ENCODE measurements at places on chromosomes 3 and 15.

GRCh38 chr15:41584636-41585126 is 25.7 kb downstream of the TYRO3 start:
- DNase-seq = no peak

GRCh38 chr3:170232266-170232665 is 10.0 kb downstream of the PRKCI start:
- DNase-seq = no peak

GRCh38 chr15:26314577-26314976 is 451.4 kb upstream of the ATP10A start:
- DNase-seq = no peak

- no peak for DNase-seq
Observed at GRCh38 chr15:83709241-83709640, 55.3 kb downstream of the ADAMTSL3 start.

DNA sequence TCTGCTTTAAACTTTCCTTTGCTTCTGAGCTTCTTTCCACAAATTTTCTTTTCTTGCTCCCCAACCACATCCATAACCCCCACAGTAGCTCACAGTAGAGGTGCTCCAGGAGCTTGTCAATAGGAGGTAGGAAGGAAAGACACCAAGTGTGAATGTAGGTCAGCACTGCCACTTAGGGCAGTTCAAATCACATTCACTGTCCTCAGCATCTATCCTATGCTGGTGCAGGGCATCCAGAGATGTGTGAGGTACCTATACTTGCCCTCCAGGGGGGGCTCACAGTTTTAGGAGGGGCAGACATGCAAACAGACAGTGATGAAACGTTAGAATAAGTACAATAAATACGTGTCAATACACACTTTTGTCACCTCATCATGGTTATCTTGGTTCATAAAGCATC is 1.5 kb upstream of the SPSB4 start:
- DNase-seq = no peak

DNA sequence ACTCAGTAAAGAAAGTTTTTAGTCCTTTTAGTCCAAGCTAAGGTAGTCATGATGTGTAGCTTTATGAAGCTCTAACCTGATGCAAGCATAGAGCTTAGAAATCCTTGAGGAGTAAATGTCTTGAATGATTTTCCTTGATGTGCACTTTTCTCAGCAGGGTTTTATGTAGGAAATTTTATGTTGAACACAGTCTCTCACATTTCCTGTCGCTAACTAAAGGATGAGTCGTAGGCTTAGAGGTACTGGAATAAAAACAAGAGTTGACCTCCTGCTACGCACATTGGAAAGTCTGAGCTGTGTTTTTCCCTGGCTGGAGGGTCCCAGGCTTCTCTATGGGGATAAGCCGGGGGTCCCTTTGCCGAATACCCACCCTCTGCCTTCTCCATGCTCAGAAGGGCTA is 34.7 kb upstream of the ZPLD1 start:
- DNase-seq = no peak

- DNase-seq = no peak
Observed at GRCh38 chr3:62057339-62058047, 315.9 kb downstream of the FEZF2 start.

DNA sequence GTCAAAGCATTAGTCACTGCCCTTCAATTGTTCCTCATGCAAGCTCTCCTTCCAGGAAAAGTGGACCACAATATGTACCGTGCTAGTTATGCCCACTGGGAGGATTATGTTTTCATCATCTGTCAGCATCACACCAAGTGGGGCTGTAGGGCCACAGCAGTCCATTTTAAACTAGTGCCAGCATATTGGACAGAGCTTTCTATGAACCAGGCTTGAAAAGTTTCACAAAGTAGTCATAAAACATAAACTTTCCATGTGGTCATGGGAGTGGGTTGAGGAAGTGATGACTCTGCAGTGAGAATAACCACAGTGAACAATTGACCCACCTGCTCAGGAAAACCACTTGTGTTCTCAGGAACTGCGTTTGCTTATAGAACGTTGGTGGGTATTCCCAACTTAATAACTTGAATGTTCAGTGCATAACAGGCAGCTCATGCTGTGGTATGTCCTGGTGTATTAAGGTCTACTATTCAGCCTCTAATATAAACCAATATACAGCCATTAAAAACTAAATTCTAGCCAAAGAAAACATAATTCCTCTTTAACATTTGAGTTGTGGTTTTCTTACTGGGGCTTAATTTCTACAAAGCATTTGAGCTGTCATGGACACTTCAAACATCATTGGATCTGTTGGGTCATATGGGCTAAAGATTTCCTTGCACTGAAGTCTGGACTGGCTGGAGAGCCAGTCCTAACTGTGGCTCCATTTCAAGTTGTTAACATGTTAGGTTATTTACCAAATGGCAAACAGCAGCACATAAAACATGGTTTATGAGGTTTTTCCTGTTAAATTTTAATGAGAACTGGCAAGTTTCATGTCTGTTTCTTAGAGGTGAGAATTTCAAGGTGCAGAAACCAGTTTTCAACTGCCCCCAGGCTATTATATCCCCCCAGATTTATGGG is 274.1 kb downstream of the OTOL1 start:
- DNase-seq = no peak

DNA sequence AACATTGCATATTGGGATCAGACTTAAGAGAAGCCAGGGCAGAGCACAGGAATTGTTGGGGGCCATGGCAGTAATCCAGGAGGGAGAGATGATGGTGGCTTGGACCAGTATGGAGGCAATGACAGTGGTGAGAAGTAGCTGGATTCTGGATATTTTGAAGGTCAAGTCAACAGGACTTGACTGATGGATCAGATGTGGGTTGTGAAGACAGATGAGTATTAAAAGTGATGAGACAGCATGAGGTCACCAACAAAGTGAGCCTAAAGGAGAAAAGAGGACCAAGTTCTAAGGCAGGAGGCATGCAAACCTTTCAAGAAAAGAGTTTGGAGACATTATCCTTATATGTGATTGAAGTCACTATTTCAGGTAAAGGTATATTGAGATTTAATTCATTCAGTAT is 56.6 kb upstream of the TIPARP start:
- no peak for DNase-seq

DNA sequence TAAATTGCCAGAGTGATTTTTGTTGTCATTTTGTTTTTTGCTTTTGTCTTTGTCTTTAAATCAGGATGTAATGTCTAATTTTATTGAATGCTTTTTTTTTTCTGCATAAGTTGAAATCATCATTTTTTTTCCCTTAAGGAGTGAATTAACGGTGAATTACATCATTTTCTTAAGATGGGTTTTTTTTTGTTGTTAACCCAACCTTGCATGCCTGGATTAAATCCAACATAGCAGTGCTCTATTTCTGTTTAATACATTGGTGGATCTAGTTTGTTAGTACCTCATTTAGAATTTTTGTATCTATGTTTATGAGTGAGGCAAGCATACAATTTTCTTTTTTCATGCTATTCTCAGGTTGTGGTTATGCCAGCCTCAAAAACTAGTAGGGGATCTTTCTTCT is 186.4 kb upstream of the TMC3 start:
- DNase-seq = no peak

DNA sequence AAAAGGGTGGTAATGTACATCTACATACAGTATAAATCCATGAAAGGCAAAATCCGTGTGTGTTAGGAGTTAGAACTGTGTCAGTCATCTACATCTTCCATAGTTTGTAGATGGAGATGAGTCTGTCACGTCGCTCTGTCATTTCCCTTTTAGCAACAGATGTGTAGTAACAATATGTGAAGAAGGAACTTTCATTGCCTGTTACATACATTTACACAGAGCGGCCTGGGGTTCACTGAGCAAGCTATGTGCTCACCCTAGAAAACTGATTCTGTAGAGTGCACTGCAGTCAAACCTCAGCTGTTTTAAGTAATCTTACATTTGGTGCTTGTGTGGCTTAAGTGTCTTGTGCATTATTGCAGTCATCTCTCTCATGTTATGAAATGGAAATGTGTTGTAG is 41.6 kb upstream of the AP3B2 start:
- DNase-seq = no peak

GRCh38 chr15:72397796-72398588 is at the start of gene TMEM202:
TMEM202 (plus strand) TSS chr15:72398305; CDS start chr15:72398327, 22 bp downstream.
- no peak for DNase-seq

DNA sequence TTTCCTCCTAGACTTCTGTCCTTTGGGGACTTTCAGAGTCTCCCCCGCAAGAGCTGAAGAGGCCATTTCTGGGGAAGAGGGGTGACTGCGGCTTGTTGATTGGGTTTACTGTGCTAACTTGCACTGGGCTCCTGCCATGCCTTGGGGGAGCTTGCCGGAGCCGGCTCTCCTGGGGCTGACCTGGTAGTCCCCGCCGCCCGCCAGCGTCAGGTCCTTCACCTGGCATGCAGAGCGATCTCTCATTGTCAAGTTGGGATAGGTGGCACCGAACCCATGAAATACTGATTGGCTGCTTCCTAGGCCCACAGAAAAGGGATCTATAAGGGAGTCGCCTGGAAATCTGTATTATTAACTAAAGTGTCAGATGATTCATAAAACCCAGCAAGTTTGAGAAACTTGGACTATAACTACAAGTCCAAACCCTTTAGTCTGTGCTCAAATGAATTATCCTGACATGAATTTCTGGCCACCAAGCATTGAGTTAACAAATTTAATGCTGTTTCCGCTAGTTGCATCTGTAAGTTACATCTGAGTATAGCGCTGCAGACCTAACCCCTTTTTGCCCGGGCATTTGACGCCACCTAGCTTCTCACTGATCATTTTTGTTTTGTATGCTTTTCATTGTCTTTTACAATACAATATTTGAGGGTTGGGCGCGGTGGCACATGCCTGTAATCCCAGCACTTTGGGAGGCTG is 607 bp upstream of the IMP3 start:
- DNase-seq = peak; percentile 25

DNA sequence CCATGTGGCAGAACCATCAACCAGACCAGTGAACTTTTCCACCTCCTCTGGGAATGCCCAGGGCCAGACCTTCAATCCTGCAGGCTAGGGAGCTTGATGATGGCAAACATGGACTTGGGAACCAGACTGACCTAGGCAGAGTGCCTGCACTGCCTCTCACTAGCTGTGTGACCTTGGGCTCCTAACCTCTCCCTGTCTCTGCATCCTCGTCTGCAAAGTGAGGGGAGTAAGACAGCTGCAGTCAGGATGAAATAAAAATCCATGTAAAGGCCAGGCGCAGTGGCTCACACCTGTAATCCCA is 17.5 kb upstream of the LOXL1 start:
- DNase-seq = no peak

- DNase-seq = peak; percentile 31
Observed at GRCh38 chr3:183825456-183826161, at the start of gene MAP6D1. MAP6D1 (minus strand) TSS chr3:183825577; CDS start chr3:183825547, 30 bp downstream.

GRCh38 chr3:54685213-54685612 is 242.6 kb downstream of the LRTM1 start:
- no peak for DNase-seq

- DNase-seq = no peak
Observed at GRCh38 chr15:55320963-55321362, 1.9 kb downstream of the PIGB start.

- DNase-seq = no peak
Observed at GRCh38 chr15:37090543-37091175, 9.7 kb downstream of the MEIS2 start.

- no peak for DNase-seq
Observed at GRCh38 chr3:66490214-66490613, 10.6 kb downstream of the LRIG1 start.

DNA sequence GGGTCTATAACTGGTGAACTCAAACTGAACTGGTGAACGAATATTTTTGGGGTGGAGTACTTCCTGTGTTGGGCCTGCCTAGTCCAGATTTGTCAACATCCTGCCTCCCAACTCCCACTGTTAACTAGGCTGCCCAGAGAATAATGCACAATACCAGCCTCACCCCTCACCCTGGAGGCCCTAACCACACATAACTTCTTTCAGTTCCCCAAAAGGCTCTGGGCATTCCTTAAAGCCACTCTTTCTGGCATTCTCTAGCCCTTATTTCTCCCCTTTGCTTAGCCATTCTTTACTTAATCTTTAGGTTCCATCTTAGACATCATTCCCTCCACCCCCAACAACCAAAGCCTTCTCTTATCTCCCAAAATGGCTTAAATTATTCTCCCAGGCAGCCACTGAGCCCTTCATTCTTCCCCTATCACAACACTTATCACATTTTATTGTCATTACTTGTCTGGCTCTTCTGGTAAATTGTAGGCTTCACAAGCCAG is 9.1 kb upstream of the SEC11A start:
- no peak for DNase-seq

DNA sequence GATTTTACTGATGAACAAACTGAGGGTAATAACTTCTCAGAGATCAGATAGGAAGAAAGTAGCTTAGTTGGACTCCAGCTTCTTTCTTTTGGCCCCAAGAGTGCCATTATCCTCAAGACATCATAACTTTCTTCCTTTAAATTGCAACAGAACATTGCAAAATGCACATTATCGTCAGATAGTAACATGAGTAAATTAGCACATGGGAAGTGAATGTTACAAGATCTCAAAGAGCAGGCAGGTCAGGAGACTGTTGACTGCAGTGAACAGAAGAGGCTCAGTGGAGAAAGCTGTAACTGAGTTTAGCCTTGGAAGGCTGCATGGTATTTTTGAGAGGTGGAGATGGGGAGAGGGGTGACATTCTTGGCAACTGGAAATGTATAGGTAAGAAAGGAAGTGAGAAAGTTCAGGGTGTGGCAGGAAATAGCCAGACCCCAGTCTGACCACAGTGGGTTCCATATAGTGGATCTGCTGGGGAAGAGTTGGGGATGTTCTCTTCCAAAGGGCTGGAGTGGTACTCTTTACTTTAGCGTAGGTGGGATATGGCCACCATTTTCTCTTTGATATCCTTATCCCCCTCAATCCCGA is 307.7 kb downstream of the RPLP1 start:
- DNase-seq = no peak

DNA sequence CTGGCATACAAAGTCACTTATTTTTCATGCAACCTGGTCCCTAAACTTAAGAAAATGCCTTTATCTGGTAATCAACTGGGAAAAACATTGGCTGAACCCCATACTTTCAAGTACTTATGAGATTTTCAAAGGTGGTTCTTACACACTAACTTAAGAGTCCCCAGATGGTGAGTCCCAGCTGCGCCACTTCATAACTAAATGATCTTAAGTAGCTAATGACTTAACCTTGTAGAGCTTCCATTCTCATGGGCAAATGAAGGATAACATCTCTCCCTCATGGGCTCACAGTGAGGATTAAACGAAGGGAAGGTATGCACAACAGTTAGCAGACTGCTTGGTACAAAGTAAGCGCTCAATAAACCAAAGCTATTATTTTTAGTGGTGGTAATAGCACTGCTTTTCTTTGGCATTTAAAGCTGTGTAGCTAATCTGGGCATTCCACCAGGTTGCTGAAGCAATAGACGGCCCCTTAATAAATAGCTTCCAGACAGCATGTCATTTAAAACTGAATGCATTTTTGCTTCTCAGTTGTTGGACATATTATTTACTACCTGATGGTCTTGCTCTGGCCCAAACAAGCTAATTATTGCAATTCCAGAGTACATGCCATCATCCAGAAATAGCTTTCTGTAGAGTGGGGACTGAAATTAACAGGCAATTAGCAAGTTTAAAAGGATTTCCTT is 55.4 kb downstream of the LIPC start:
- DNase-seq = no peak

- DNase-seq = peak; percentile 44
Observed at GRCh38 chr3:87270908-87271700, 5.3 kb downstream of the POU1F1 start.

Data from hematopoietic multipotent progenitor cell treated with erythropoietin and hydrocortisone succinate and interleukin-3 and kit ligand, for 17 days (in vitro differentiated cells).